ENCODE measurements at places on chromosomes 3 and 15.

- DNase-seq: no peak
These were observed 402.6 kb upstream of the GBE1 start for GRCh38 chr3:82163907-82164520.

DNA sequence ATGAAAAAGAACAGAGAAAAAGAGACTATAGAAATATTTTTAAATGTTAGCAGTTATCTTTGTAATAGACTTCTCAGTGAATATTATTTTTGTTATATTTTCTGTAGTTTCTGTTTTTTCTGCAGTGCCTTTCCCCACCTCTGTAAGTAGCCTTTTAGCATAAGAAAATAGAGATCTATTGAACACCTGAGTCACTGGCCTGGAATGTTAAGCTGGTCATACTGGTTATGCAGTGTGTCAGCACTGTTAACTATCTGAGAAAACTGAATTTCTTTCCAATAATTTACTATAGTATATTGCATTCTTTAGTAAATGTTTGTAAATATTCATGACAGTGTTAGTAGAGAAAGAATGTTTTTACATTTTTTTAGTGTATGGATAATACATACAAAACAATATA lies 79.8 kb downstream of the NECTIN3 start:
- no peak for DNase-seq

- DNase-seq: no peak
These were observed 56.3 kb downstream of the PPP2R3A start for GRCh38 chr3:136021803-136022202.

GRCh38 chr15:31448635-31448979 lies 122.0 kb downstream of the KLF13 start:
- DNase-seq: no peak

- DNase-seq: no peak
These were observed 100.0 kb downstream of the ZMAT3 start for GRCh38 chr3:178971614-178972013.

GRCh38 chr3:15199493-15200105 lies 6.4 kb upstream of the CAPN7 start:
- no peak for DNase-seq

- no peak for DNase-seq
These were observed 182.9 kb downstream of the IL5RA start for GRCh38 chr3:2927259-2927658.

GRCh38 chr3:181265750-181266333 lies 276.3 kb upstream of the DNAJC19 start:
- DNase-seq: no peak

DNA sequence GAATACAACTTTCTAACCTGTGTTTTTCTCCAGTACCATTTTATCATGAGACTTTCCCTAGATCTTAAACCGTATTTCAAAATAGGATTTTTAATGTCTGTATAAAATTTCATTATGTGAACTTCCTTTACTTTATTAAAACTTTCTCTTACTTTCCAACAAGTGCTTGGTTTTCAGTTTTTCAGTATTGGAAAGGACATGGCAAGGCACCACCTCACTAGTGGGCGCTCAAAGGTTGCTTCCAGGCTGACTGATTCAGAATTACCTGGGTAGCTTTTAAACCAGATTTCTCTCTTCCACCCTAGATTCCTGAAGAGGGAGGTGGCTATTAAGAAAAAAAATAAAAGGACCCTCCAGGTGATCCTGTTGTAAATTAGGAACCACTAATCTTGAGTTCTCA lies 236.6 kb downstream of the SOX2 start:
- no peak for DNase-seq

DNA sequence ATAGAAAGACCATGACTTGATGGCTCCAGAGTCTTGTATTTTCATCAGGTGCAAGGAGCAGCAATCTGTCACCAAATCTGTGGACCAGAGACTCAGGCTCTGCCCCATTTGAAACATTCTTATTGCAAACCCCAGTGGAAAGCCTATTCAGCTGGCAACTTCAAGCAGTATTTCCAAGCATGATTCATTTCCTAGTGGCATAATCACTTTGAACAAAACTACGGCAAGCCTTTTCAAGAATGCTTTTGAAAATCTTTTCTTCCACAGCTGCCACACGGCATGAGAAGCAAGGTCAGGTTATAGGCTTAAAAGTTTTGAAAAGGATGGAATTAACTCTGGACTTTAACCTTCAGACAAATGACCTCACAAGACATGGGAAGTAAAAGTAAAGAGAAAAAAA lies 122.0 kb upstream of the BFSP2 start:
- no peak for DNase-seq

GRCh38 chr3:123813876-123814275 lies 70.3 kb downstream of the MYLK start:
- no peak for DNase-seq

DNA sequence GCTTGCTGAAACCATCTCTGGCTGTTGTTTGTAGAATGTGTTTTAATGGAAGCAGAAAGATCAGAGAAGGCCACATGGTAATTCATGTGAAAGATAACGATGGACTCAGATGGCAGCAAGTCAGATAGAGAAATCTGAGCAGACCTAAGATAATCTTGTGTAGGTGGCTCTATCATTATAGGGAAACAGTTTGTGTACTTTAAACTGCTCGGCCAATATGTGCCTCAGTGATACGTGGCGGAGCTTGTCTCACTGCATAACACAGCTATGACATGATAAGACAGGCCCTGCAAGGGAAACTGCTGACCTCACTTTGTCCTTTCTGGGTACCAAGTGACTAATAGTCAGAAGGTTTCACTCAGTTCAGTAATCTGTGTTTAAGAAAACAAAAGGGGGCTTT lies 51.0 kb downstream of the MME start:
- DNase-seq: no peak

- DNase-seq: no peak
These were observed 6.9 kb downstream of the CCRL2 start for GRCh38 chr3:46413951-46414350.

GRCh38 chr3:141259821-141260629 lies 28.4 kb downstream of the PXYLP1 start:
- DNase-seq: no peak

GRCh38 chr15:85673326-85673725 lies 121.4 kb downstream of the KLHL25 start:
- DNase-seq: no peak

- DNase-seq: no peak
These were observed 809.2 kb downstream of the NAALADL2 start for GRCh38 chr3:175668300-175668699.

DNA sequence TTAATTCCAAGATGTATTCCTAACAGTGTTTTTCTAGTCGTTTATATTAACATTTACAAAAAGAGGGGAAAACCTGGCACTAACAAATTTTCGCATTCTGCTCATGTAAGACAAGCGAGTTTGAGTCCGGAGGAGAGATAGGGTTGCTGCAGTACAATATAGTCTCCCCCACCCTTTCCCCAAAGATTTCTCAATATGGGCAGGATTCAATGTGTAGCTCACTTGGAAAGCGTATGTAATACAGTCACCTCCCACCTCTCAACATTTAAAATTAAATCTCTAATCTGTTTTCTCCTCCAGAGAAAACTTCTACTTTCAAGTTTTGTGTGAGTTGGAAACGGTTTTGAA lies 57.9 kb downstream of the CMSS1 start:
- no peak for DNase-seq

GRCh38 chr3:104385421-104385820 lies 981.3 kb upstream of the ALCAM start:
- DNase-seq: no peak

- DNase-seq: no peak
These were observed 733.0 kb upstream of the DPPA4 start for GRCh38 chr3:110070161-110070916.
